ENCODE measurements at places on chromosomes 2 and 18. TPM values are rescaled to one million over a fixed set of nuclear protein-coding genes. Genes with fewer than 3 reads are reported as not detected.

Gene ADCYAP1
- total RNA-seq: 16.9 TPM

Gene MOCOS
- total RNA-seq: 1.3 TPM

Gene POTEI
- 1.4 TPM for total RNA-seq

GRCh38 chr2:183242937-183243336 lies 118.7 kb downstream of the NUP35 start:
- no peak for DNase-seq
- peak overlapping the region; percentile 20 for H3K27ac ChIP-seq
- H3K4me1 ChIP-seq: peaks cover 20% of the 10 kb centered on the region
- H3K36me3 ChIP-seq: no peaks in the 10 kb centered on the region
- H3K27me3 ChIP-seq: no peaks in the 10 kb centered on the region

- DNase-seq: no peak
- no peaks in the 10 kb centered on the region for H3K36me3 ChIP-seq
- peak overlapping the region; percentile 57 for H3K4me3 ChIP-seq
Measured at GRCh38 chr2:219419331-219420197, 1.4 kb downstream of the DES start.

DNA sequence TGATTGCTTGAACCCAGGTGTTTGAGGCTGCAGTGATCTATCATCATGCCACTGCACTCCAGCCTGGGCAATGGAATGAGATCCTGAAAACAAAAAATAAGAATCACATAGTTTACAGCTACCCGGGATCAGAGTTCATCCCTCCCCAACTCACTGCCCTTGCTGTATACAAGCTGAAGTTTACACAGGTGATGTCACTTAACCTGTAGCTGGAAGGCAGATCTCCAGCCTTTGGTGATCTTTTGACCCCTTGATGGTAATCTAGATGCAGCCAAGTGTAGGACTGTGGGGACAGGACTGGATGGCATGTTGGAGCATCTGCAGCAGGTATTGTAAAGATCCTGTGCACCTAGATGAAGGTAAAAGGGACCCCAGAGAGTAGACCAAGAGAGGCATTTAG lies 66.7 kb upstream of the SLC14A2 start:
- no peak for DNase-seq
- H3K27ac ChIP-seq: no peak overlapping the region
- no peaks in the 10 kb centered on the region for H3K27me3 ChIP-seq
- H3K36me3 ChIP-seq: no peaks in the 10 kb centered on the region
- H3K4me3 ChIP-seq: no peak overlapping the region

DNA sequence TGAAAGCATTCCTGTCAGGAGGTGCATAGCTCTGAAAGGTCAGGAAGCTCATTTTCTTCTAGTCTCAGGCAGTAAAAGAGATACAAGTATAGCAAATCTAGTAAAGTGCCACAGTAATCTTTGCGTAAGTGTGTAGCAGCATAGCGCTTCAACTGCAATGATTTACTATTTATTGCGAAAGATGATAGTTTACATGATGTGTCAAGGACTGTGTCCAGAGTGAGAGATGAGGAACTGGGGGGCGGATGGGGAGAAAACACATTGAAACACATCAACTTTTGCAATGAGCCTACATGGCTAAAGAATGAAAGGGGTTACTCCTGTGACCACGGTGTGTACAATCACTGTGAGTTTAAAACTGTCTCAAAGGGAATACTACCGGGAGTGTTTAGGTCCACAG lies 644.4 kb downstream of the GALR1 start:
- DNase-seq: no peak
- no peak overlapping the region for H3K4me3 ChIP-seq
- no peaks in the 10 kb centered on the region for H3K4me1 ChIP-seq

- peaks cover 9% of the 10 kb centered on the region for H3K4me1 ChIP-seq
- H3K27ac ChIP-seq: no peak overlapping the region
- no peaks in the 10 kb centered on the region for H3K27me3 ChIP-seq
- H3K4me3 ChIP-seq: no peak overlapping the region
- H3K36me3 ChIP-seq: peaks cover 4% of the 10 kb centered on the region
- DNase-seq: no peak
Measured at GRCh38 chr2:159521272-159521671, 95.1 kb downstream of the BAZ2B start.

GRCh38 chr2:83162421-83162820 lies 1296.7 kb downstream of the SUCLG1 start:
- no peaks in the 10 kb centered on the region for H3K27me3 ChIP-seq
- H3K4me1 ChIP-seq: no peaks in the 10 kb centered on the region
- no peak overlapping the region for H3K4me3 ChIP-seq

- no peak overlapping the region for H3K4me3 ChIP-seq
- no peaks in the 10 kb centered on the region for H3K36me3 ChIP-seq
Measured at GRCh38 chr2:169118060-169118459, 48.7 kb downstream of the DHRS9 start.

- no peak overlapping the region for H3K4me3 ChIP-seq
- peaks cover 3% of the 10 kb centered on the region for H3K36me3 ChIP-seq
- H3K27me3 ChIP-seq: peaks cover 4% of the 10 kb centered on the region
Measured at GRCh38 chr2:239550357-239550756, 149.5 kb upstream of the HDAC4 start.

Gene CFC1
- total RNA-seq: 1.8 TPM

Gene TFCP2L1
- 0.07 TPM for total RNA-seq

Gene C1D
- total RNA-seq: 16.8 TPM

Gene GPC1
- 155 TPM for total RNA-seq

Gene BIRC6
- total RNA-seq: 124 TPM

DNA sequence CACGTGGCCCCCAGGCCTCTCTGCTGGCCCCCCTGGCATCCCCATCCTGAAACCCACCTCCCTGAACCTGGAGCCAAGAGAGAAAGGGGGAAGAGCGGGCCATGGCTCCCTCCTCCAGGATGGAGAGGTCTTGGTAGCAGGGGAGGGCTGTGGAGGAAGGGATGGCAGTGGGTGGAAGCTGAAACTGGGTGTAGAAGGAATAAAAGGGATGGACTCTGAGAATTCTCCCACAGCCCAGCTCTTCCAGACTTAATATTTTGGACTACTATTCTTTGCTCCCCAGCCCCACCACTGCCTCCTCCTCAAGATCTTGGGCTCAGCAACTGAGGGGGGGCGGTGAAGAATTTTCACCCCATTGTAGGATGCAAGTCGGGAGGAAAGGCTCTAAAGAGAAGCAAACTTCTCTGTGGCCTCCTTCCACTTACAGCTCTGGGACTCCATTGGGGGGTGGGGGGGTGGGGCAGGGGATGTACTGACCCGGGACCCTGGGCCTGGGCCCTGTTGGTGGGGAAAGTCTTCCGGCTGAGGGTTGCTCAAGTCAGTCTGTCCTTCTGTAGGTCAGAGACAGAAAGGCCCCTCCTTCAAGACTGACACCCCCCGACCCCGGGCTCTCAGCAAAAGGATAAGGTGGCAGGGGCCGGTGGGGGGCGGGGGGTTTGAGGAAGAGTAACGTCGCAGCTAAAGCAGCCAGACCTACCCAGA lies 501 bp downstream of the TNS1 start:
- DNase-seq: no peak
- peaks cover 5% of the 10 kb centered on the region for H3K4me1 ChIP-seq
- H3K4me3 ChIP-seq: no peak overlapping the region
- H3K36me3 ChIP-seq: no peaks in the 10 kb centered on the region

DNA sequence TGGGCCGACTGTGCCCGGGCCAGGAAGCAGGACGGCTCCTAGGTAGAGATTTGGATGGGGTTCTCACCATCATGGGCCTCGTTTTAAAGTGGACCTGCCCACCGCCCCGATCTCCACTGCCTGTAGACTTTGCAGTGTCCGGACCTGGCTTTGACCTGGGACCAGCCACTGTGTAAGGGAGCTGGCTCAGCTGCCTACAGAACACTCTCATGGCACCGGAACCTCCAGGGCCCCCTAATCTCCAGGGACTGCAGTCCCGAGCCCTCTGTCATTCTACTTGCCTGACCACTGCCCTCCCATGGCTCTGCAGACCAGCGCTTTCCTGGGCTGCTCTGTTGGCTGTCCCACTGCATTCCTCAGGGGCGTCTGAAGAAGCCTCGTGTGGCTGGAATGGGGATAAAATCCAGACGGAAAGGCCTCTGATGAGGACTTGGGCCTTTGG lies 120.8 kb downstream of the GLI2 start:
- no peaks in the 10 kb centered on the region for H3K36me3 ChIP-seq
- no peak overlapping the region for H3K27ac ChIP-seq
- peaks cover 30% of the 10 kb centered on the region for H3K4me1 ChIP-seq
- H3K4me3 ChIP-seq: no peak overlapping the region
- H3K27me3 ChIP-seq: peaks cover 2% of the 10 kb centered on the region
- DNase-seq: peak; percentile 17

All from glutamatergic neuron (in vitro differentiated cells).